ENCODE measurements at places on chromosomes 12 and 14. TPM values are rescaled to one million over a fixed set of nuclear protein-coding genes. Genes with fewer than 3 reads are reported as not detected.

GRCh38 chr12:2336409-2336829, 283.6 kb downstream of the CACNA1C start:
- no peaks in the 10 kb centered on the region for H3K27me3 ChIP-seq
- peak; percentile 51 for DNase-seq
- no peak overlapping the region for H3K27ac ChIP-seq
- no peak overlapping the region for H3K4me3 ChIP-seq

DNA sequence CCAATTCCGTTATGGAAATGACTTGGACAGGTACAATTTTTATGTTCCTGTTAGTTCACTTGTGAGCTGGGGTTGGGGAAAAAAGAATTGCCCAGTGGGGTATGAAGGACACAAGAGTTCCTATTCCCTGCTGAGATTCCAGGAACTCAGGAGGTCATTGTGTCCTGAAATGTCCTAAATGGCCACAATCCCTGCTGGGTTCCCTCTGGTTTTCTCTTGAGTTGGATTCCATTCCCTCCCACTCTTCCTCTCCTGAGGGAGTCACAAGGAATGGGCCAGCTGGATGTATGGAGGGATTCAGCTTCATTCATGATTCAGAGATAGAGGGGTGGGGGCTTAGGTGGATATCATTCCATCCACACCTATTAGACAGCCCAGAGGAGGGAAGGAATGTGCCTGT, 34.5 kb upstream of the DCD start:
- H3K4me3 ChIP-seq = no peak overlapping the region
- no peaks in the 10 kb centered on the region for H3K36me3 ChIP-seq
- no peak for DNase-seq

The LRRC10 gene
- total RNA-seq = not detected

The CYP46A1 gene
- total RNA-seq = 0.10 TPM

Measured in SJCRH30 (cell line).